ENCODE measurements at places on chromosomes 3 and 15. TPM values are rescaled to one million over a fixed set of nuclear protein-coding genes. Genes with fewer than 3 reads are reported as not detected.

- no peak for DNase-seq
Measured at GRCh38 chr3:97699889-97700288, 64.7 kb upstream of the ARL6 start.

DNA sequence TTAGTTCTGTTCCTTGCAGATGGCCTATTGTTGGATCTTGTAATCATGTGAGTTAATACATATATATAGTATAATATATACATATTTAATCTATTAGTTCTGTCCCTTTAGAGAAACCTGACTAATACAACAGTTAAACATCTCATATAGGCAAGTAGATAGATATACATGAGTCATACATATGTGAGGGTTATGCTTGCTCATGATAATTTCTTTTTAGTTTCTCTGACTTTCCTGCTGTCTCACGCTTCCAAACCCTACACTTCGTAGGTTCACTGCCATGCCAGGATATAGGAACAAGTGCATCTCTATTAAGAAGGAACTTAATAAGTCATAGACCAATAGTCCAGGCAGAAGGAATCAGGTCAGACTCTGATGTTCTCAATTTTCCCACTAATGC lies 16.8 kb upstream of the CLDN16 start:
- peak; percentile 68 for DNase-seq

GRCh38 chr3:18378218-18378617 lies 46.9 kb downstream of the SATB1 start:
- DNase-seq: no peak

- no peak for DNase-seq
Measured at GRCh38 chr3:129295286-129295685, 16.6 kb downstream of the HMCES start.

DNA sequence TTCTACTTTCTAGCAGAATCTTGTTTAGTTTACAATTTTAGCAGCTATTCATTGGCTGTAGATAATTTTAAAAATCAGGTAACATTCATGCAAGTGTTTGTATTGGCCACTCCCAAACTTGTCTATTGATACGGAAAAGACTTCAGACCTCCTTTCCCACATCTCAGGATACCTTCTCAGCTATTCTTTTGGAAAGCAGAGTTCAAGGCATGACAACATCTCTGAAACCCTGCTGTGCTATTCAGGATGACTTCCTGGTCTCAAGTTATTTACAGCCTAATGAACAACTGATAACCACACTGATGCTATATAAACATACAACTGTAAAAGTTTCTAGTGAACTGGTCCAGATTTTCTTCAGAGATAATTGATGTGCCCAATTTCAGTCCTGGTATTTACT lies 55.8 kb downstream of the DZIP3 start:
- no peak for DNase-seq

- DNase-seq: no peak
Measured at GRCh38 chr3:33957176-33957575, 158.7 kb downstream of the PDCD6IP start.

DNA sequence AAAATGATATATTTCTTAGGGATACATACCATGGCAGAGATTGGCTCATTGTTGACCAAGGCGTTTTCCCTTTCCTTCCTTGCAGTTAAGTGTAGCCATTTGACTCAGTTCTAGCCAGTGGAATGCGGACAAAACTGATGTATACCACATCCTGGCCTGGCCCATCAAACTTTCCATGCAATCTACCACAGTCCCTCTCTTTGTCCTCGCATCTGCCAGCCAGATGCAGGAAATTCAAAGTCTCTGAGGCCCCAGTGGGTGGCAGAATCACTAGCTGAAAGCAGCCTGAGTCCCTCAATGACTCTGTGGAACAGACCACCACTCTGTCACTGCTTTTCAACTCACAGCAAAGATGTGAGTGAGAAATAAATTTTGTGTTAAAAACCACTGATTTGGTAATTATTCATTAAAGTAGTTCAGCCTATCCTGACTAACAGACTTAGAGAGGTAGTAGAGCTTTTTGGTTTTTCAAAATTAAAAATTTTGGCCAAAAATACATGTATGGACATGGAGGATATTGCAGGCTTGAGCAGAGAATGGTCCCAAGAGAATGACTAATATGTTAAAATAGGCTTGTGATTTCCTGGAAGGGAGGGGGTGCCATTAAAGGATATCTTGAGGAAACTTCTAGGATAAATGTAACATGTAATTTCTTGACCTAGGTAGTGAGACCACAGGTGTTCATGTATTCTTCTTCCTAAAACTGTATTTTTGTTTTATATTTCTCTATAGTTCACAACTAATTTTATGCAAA lies 10.9 kb downstream of the LRRFIP2 start:
- peak; percentile 39 for DNase-seq

DNA sequence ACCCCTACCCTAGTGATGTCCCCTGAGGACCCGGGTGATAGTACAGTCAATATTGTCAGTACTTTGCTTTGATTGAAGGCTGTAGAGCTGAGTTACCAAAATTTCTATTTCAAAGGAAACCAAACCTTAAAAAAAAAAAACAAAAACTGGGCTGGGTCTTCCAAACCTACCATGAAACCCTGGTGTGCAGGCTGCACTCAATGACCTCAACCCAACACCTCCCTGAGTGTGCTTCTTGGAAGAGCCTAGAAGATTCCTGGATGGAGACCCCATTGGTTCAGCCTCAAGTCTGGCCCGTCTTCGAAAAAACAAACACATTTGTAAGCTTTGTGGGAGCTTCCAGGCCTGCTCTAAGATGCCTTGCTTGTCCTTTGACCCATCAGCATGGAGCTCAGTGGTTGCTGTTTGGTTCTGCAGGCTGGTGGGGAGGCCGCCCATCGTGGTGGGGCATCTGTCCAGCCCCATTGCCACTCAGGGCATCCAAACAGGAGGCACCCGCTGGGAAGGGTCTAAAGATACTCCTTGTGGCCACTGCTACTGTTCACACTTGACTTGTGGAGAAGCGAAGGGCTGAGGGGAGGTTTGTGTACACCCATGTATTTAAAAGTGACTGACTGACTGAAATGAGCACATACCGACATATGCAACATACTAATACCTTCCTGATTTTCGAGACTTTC lies 32.2 kb downstream of the CRTAP start:
- DNase-seq: no peak

GRCh38 chr15:42199126-42199525 lies 9.0 kb downstream of the VPS39 start:
- DNase-seq: no peak

The ASB14 gene
- polyA plus RNA-seq: not detected

- DNase-seq: no peak
Measured at GRCh38 chr3:104879919-104880318, 486.8 kb upstream of the ALCAM start.
